ENCODE measurements at places on chromosomes 3 and 15. TPM values are rescaled to one million over a fixed set of nuclear protein-coding genes. Genes with fewer than 3 reads are reported as not detected.
A peak's percentile ranks its signal among the peaks of the same experiment; 100 is the strongest.

Gene GOLGA6B
- polyA plus RNA-seq: not detected

Gene CCDC191
- polyA plus RNA-seq: 16.8 TPM

DNA sequence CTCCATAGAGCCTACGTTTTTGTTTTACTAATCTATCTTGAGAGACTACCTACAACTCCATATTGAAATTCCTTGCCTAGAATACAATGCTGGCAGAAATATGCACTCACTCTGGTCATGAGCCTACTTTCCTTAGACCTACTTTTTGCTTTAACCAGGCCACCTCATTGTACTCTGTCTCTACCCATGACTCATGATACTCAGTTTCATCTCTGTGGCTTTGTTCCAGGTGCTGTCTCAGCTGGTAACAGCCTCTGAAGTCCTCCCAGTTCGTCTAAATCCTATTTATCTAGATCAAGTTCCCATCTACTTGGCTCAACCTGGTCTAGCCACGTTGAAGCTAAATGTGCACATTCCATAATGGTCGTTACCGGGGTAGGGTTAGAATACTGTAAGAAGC lies 536.4 kb downstream of the RSL24D1 start:
- no peaks in the 10 kb centered on the region for H3K27me3 ChIP-seq
- H3K4me3 ChIP-seq: no peak overlapping the region
- no peaks in the 10 kb centered on the region for H3K4me1 ChIP-seq
- no peaks in the 10 kb centered on the region for H3K36me3 ChIP-seq
- no peak for DNase-seq
- H3K27ac ChIP-seq: no peak overlapping the region

DNA sequence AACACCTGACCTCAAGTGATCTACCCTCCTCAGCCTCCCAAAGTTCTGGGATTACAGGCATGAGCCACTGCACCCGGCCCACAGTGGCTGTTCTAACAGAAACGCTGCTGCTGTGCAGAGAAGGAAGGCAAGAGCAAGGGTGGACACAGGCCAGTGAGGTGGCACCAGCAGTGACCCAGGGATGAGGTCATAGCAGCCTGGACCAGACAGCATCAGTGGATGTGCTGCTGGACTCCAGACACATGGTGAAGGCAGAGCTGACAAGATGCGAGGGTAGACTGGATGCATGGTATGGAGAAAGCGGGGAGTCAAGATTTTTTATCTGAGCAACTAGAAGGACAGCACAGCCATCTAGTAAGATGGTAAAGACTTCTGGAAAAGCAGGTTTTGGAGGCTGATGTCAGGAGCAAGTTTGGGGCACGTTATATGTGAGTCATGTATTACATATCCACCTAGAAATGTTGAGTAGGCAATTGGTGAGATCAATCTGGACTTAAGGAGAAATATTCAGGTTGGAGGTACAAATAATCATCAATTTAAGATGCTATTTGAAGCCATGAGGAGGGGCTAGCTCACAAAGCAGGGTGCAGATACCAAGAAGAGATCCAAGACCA lies 22.1 kb upstream of the TJP1 start:
- H3K27me3 ChIP-seq: peaks cover 15% of the 10 kb centered on the region
- H3K4me3 ChIP-seq: no peak overlapping the region
- H3K36me3 ChIP-seq: no peaks in the 10 kb centered on the region
- DNase-seq: no peak

DNA sequence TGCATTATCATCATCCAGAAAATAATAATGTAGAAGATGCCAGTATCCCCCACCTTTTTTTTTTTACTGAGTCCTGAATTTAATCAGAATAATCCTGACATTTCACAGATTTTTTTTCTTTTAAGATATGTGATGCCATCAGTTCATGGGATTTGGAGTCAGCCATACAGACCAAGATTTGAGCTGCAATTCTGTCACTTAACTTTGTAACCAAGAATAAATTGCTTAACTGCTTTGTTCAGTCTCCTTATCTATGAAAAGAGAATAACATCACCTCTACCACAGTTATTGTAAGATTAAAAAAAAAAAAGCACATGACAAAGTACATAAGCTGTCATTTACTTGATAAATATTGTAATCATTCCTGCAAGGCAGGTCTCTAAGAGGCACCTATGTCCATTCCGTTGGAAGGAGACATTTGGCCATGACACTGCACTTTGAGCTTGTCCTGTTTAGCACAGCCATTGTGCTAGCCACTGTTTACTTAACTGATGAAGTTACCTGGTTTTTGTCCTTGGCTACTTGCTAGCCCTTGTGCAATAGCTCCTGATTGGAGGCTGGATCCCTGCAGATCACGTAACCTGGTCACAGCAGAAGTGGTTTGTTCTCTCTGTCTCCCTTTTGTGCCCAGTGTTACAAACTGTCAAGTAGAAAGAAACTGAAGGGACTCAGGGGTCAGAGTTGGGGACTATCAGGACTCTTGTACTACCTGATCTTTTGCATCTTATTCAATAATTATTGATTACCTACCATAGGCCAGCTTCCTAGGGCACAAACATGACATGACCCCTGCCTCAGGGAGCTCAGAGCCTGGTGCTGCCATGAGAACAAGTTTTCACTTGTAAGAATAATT lies 306.0 kb downstream of the WDR72 start:
- H3K27ac ChIP-seq: no peak overlapping the region
- no peaks in the 10 kb centered on the region for H3K4me1 ChIP-seq
- H3K27me3 ChIP-seq: peaks cover 5% of the 10 kb centered on the region
- DNase-seq: no peak
- H3K4me3 ChIP-seq: no peak overlapping the region
- no peaks in the 10 kb centered on the region for H3K36me3 ChIP-seq

DNA sequence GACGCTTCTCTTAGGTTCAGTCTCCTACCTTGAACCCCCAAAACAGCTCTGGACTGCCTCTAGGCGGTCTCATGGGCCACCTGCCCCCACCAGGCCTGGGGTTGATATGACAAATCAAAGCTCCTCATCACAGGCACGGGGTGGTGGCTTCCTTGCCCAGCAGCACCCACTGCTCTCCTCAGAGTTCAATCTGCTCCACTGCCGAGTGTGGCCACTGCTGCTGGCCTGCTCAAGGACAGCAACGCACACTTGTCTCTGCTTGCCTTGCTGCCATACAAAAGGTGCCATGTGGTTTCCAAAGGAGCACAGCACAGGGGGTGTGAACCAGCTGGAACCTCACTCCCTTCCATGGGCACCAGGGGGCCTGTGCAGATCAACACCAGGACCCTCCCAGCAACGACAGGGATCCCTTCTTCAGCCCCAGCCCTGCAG lies 10.2 kb downstream of the KBTBD13 start:
- peaks cover 38% of the 10 kb centered on the region for H3K27me3 ChIP-seq
- H3K4me1 ChIP-seq: peaks cover 8% of the 10 kb centered on the region
- no peak overlapping the region for H3K27ac ChIP-seq
- no peaks in the 10 kb centered on the region for H3K36me3 ChIP-seq
- no peak for DNase-seq
- H3K4me3 ChIP-seq: no peak overlapping the region

Gene ZNF717
- polyA plus RNA-seq: 10.5 TPM

GRCh38 chr3:66592927-66593625 lies 92.3 kb upstream of the LRIG1 start:
- no peak overlapping the region for H3K4me3 ChIP-seq
- peaks cover 72% of the 10 kb centered on the region for H3K27me3 ChIP-seq
- H3K4me1 ChIP-seq: no peaks in the 10 kb centered on the region
- no peak overlapping the region for H3K27ac ChIP-seq
- no peak for DNase-seq

- no peak for DNase-seq
- H3K27ac ChIP-seq: no peak overlapping the region
- H3K4me1 ChIP-seq: no peaks in the 10 kb centered on the region
- H3K4me3 ChIP-seq: no peak overlapping the region
Measured at GRCh38 chr3:189863031-189863430, 231.8 kb downstream of the TP63 start.

Gene FAH
- polyA plus RNA-seq: 0.77 TPM

DNA sequence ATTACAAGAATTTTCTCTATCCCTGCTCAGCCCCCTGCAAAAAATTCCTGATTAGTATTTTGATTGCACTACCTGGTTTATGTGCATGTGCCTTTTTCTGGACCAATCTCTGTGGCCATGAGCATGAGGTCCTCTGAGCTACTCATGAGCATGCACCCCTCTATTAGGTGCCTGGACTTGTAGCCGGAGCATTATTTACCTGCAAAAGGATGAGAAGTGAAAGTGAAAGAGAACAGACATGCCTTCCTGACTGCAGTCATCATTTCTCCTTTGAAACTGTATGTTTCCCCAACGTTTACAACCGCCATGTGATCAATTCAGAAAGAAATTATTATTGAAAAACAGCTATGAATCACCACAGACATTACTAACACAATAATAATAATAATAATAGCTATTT lies 1008.8 kb downstream of the ROBO2 start:
- DNase-seq: no peak
- no peaks in the 10 kb centered on the region for H3K27me3 ChIP-seq
- no peaks in the 10 kb centered on the region for H3K36me3 ChIP-seq
- no peak overlapping the region for H3K4me3 ChIP-seq
- H3K27ac ChIP-seq: no peak overlapping the region
- H3K4me1 ChIP-seq: no peaks in the 10 kb centered on the region

DNA sequence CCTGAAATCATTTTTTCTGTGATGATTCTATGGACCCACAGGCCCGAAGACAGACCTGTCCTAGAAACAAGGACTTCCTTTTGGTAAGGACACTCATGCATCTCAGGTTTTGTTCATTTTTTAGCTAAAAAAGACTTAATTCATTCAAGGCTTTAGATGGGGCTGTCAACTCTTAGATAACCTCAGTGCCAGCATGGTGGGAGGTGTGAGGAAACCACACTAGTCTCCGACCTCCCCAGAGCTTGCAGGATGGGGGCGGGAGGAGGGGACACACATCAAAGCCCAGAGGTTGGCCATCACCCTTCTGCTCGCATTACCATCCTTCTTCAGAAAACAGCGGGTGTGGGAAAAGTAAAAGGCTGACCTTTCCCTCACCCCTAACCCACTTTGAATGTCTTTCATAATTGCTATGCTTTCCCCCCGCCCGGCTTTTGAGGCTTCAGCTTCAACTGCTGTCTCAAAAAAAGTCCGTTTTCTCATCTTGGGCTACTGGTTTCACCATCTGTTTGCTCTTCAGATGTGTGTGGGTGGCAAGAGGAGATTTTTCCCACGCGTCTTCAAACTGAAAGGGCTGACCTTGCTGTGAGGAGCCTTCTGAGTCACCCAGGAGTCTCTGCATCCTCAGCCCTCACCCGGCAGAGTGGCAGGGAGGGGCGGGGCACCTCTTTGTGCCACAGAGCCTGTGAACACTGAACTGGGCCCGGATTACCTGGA lies 27.6 kb upstream of the CXCR6 start:
- no peaks in the 10 kb centered on the region for H3K36me3 ChIP-seq
- no peak overlapping the region for H3K4me3 ChIP-seq
- H3K4me1 ChIP-seq: peaks cover 9% of the 10 kb centered on the region
- H3K27me3 ChIP-seq: no peaks in the 10 kb centered on the region
- peak overlapping the region; percentile 47 for H3K27ac ChIP-seq
